ENCODE measurements at places on chromosomes 7 and 10.

- DNase-seq: peak; percentile 22
These were observed 101.6 kb upstream of the GJD4 start for GRCh38 chr10:35503578-35503977.

- DNase-seq: no peak
These were observed 35.4 kb downstream of the MYPN start for GRCh38 chr10:68144709-68145108.

DNA sequence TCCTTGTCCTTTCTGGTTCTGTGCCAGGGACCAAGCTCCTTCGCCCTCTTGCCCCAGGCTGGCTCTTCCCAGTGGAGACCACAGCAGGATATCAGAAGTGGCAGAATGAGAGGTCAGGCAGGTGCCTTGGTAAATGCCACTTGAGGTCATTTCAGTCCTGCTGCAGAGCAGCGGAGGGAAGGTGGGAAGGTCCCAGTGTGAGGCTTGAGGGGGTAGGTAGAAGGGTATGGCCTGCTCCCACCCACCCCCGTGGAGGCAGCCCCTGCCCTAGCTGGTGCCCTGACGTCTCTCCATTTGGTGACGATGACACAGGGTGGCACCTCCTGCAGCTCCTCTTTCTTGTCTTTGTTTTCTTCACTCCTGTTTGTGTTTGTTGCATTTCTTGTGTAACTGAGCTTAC is 538.8 kb downstream of the TCERG1L start:
- DNase-seq: no peak

- no peak for DNase-seq
These were observed 187.7 kb upstream of the SH2B2 start for GRCh38 chr7:102098986-102099385.

DNA sequence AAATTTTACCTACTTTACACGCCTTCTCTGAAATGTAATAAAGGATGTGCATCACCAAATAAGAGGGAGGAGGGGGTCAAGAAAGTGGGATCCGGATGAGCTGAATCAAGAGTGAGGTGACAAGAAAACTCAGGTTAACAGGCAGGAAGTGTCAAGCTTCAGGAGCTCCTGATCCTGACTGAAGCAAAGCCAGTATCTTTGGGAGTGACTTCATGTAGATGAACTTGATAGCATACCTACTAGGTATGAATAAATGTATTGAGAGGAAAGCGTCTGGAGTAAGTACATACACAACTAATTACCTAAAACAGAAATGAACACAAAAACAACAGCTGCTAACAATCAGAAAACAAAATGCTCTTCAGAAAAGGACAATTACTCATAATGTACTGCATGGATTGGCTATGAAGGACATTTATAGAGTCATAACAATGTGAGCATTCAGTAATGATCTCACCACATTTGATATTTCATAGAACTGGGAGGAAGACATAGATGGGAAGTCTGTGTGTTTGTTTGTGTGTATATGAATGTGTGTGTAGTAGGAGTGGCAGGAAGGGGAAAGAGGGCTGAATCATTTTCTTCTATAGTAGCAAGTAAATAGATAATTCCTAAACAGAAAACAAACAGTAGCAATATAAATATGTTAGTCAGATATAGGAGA is 29.4 kb downstream of the PRKG1 start:
- DNase-seq: no peak

- DNase-seq: no peak
These were observed 223.9 kb upstream of the PPP2R2D start for GRCh38 chr10:131676800-131677421.
